Fibroblast of upper back skin (primary cell): ENCODE measurements at places on chromosomes 12 and 14.

- no peak for DNase-seq
Measured at GRCh38 chr14:61380984-61381383, 59.6 kb downstream of the PRKCH start.

DNA sequence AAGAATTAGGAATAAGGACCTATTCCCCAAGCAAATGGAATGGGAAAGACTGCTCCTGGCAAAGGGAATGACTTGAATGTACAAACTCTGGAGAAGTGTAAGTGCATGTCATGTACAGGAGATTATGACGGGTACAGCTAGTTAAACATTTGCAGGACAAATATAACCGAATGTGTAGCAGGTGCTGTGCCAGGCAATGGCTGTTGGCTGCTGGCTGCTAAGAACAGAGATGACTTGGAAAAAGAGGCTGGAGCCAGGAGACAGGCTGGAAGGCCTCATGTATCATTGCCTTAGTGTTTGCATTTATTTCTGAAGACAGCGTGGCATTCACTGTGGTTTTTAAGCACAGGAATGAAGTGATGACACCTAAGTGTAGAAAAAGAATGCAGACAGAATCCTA lies 136.8 kb downstream of the TTC8 start:
- no peak for DNase-seq

GRCh38 chr12:24227551-24227950 lies 278.1 kb upstream of the SOX5 start:
- no peak for DNase-seq

DNA sequence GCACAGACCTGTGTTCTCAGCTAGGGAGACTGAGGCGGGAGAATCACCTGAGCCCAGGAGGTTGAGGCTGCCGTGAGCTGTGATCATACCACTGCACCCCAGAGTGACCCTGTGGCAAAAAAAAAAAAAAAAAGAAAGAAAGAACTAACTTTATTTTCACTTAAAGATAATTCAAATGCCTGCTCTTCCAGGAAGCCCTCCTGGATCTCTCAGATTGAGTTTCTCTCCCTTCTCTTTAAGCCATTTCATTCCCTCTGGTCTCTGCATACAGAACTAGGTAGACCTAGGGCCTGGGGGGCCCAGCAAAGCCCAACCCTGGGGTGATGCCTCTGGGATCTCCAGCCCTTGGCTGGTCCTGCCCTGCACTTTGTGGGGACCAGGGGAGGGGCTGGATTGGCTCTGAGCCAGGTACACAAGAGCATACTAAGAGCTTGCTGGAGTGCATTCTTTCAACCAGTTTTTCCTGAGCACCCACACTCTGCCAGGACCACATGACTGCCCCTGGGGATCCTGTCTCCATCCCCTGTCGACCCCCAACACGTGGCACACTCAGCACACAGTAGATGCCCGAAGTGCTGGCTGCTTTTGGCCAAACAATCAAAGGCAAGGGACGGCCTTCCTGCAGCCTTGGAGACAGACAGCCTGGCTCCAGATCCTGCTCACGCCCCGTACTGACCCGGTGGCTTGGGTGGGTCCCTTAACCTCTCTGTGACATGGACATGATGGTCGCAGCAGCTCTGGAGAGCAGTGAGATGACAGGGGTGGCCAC lies 52.7 kb downstream of the CYP46A1 start:
- no peak for DNase-seq

GRCh38 chr12:114168061-114168460 lies 201.9 kb upstream of the RBM19 start:
- peak; percentile 49 for DNase-seq

DNA sequence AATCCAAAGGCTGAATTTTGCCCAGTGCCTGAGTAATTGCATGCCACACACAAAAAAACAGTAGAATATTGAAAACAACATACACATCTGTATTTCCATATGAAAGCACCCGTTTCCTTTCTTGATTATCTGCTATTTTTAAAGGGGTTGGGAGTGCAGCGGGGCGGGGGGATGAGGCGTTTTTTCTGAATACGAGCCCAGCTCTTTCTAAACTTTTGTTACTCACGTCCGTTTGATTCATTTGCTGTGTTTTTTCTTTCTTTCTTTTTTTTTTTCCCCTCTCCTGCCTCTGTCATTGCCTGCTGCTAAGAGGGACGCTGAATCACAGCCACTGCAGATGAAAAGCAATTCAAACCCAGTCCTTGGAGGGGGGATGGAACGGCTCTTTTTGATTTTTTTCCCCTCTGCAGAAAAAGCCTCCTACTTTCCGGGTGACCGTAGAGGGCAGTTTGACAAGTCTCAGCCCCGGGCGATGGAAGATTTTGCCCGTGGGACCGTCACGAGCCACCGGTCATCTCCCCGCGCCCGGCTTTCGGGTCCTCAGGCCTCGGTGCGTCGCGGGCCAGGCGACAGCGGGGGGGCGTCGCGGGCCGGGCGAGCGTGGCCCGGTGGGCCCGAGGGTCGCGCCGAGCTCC lies 572 bp upstream of the RASSF8 start:
- peak; percentile 80 for DNase-seq

DNA sequence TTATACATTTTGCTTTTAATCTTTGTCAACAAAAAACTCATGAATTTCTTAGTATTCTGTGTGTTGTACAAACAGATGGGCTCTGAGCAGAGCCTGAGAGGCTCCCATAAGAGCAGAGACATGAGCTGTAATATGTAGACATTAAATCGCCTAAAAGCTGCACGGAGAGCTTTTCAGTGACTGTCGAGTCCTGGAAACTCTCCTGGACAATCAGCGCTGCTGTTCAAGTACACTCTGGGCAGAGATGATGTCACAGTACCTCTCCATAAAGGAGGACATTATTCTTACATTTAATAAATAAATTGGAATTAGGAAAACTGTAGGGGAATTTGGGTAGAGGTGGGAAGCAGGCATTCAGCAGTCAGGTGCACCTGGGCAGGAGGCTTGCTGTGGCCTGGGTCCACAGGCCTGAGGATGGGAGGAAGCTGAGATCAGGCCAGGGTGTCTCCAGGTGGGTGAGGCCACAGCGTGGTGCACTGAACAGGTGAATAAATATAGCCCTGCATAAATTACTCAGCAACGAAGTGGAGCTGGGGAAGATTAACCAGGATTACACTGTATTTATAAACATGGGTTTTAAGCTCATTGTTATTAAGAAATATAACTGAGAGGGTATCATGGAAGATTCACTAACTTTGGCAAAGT lies 13.3 kb upstream of the TCL1A start:
- DNase-seq: no peak

DNA sequence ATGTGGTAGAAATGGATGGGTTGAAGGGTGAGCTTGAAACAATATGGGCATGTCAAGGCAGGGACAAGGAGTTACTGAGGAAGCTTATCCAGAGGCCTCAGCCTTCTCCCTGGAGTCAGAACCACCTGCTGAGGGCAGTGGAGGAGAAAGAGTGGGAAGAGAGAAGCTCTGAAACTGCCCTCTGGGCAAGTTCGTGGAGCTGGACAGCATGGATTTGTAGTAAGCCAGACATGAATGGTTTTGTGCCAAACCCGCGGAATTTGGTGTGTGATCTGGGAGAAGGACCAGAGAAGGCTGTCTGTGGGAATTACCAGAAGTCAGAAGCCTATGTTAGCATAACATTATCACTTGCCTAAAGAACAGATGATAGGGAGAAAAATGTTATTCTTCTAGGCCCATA lies 164.8 kb downstream of the SLC41A2 start:
- peak; percentile 64 for DNase-seq

DNA sequence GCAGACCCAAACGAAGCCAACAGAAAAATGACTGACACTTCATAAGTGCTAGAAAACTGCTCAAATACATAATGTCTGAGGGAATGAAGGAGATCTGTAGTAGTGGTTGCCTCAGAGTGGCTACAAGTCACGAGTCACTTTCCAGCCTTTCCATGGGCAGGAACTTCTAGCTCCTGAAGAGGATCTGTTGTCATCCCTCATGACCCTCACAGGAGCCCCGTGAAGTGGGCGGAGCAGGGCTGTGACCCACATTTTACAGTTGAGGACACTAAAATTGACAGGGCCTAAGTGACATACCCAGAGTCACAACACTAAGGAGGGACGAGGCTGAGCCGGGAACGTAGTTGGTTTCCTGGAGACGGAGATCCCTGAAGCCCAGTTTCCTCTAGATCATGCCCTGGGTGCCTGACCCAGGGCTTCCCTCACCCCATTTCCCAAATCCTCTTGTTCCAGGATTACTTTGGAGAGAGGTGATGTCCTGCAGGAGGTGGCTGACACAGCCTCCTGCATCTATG lies 45.8 kb upstream of the P2RX7 start:
- DNase-seq: no peak

GRCh38 chr12:13537623-13538022 lies 341.1 kb downstream of the EMP1 start:
- no peak for DNase-seq

DNA sequence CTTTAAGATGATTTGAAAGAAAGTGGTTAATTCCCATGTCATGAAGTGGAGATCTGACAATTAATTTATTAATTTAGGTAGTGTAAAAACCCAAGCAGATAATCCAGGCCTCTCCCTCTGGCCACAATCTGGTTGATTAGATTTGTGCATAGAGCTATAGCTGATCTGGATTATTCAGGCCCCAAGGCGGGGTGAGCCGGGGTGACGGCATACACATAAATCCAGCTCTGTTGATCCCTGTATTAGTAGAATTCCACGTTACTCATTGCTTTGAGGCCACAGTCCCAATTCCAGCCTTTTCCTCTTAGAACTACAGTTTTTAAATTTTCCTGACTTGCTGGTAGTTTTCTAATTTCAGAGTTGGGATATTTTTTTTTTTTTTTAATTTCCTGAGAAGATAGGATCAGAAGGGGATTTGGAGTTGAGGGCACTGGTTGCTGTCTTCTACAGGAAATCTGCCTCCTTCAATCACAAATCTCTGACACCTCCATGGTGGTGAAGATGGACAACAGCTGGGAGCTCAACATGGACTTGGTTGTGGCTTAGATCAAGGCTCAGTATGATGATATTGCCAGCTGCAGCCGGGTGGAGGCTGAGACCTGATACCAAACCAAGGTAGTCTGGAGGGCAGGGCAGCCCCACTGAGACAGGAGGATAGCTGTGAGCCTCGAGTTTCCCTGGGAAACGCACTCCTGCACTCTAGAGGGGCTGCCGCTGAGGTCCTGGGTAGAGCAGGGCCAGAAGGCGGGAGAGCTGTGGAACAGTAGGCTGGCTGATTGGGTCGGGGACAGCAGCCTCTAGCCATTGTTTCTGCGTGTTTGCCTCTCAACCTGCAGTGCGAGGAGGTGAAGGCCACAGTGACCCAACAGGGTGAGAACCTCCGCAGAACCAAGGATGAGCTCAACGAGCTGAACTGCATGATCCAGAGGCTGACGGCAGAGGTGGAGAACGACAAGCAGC lies 19.4 kb downstream of the KRT85 start:
- no peak for DNase-seq

DNA sequence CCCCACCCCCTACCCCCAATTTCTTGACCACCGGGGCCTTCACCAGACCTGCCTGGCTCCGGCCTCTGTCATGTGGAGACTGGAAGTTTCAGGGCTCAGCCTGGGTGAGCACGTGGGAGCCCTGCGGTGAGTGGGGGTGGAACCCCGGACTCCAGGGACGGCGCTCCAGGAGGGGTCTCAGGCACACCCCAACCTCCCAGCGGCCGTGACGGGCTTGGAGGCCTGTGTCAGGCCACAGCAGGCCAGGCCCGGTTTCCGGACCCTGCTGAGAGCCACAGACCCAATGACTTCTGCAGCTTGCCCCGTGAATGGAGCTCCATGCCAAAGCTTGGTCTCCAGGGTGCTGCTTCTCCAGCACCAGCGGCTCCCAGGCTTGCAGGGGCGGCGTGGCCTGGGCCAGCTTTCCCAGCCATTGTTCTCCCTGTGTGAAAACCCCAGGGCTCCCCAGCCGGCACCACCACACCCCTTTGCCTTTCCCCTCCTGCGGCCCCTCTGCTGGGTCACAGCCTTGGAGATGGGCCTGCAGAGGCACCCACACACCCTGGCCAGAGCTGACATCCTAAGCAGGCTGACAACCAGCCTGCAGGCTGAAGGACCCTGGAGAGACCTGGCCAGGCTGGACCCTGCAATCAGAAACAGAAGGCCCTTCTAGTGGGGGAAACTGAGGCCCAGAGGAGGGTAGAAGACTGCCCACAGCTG lies 186.2 kb upstream of the C14orf180 start:
- DNase-seq: no peak

DNA sequence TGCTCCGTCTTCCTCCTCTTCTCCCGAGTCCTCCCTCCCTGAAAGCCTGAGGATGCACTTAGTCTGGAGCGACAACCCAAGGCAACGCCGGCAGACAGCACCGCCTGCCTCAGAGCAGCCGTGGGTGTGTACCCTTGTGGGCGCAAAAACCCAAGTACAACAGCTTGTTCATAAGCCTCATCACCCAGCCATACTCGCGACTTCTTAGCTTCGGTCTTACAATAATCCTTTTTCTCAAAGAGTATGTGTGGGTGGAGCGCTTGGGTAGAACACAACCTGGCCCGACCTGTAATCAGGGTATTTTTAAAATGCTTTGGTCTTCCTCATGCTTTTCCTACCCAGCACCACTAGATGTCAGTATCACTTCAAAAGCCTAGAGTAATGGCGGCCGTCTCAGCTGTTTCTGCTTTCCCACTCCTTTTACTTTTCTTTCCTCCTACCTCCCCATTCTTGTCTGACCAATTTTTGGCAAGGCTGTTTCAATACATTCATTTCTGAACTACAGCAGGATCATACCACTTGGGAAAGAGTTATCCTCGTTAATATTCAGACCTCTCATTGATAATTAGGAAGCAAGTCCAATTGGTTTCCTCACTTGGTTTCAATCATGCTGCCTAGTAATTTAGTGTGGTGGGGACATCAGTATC lies 198.9 kb downstream of the EPS8 start:
- DNase-seq: peak; percentile 78

DNA sequence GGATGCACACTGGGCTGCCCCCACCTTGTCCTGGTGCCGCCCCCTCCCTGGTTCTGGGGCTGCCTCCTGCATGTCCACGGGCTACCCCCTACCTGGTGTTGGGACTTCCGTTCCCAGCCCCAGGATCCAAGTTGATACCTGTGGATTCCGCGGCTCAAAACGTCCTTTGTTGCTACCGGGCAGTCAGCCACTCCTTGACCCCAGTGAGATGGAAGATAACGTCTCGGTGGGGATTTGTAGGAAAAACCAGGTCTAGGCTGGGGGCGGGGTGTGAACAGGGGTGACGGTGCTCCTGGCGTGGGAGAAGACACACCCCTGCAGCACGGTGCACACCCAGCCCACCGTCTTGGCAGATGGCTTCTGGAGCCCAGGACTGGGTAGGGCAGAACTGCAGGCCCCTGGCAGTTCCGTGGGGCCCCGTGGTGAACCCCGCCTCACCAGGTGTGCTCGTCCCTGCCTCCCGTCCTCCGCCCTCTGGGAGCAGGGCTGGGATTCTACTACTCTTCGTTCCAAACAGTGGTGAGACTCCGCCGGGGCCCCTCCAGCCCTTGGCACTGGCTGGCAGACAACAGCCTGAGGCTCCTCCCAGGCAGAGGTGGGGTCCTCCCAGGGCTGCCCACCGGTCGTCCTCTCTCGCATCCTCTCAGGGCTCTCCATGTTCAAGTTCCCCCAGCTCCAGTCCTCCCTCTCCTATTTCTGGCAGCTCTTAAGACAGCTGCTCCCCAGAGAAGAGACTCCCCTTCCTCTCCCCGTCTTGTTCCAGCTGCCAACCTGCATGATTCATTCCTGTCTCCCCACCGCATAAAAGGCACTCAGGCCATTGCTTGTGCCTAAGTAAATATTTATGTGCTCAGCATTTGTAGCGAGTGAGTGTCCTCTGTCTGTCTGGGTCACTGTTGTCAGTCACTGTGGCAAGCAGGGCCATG lies 75.5 kb downstream of the FBXL14 start:
- DNase-seq: peak; percentile 86
